SK-N-SH (cell line): ENCODE measurements at places on chromosomes 1 and 21.

DNA sequence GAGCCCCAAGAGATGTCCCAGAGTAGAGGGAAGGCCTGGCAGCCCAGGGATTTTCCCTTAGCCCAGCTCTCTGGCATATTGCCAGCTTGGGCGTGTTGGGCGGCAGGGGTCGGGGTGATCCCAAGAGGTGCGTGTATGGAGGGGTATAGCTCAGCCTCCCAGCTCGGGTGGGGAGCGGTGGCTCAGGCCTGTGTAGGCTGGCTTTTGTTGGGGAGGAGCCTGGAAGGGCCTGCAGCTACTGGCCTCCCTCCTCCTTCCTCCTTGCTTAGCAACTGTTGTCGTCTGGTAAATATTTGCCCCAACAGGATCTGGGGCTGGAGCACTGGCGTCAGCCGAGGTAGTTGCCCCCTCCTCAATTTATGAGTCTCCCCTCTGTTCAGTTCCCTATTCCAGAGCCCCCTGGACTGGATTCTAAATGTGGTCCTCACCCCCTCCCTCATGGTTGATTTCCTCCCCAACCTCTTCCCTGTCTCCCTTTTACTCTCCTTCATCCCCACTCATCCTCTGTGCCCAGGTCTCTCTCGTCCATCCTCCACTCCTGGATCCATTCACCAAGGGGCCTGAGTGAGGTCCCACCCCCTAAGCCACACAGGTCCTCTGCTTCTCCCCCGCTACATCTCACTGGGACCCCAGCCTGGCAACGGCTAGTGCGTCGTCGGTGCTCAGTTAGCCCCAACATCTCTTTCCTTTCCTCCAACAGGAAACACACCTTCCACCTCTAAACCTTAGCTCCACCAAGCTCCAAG is 10.3 kb upstream of the LMNA start:
- no peaks in the 10 kb centered on the region for H3K27me3 ChIP-seq
- no peak overlapping the region for H3K4me3 ChIP-seq
- DNase-seq, result peak; percentile 81
- H3K27ac ChIP-seq, result peak overlapping the region; percentile 77
- H3K4me1 ChIP-seq, result peaks cover 63% of the 10 kb centered on the region
- H3K36me3 ChIP-seq, result no peaks in the 10 kb centered on the region

DNA sequence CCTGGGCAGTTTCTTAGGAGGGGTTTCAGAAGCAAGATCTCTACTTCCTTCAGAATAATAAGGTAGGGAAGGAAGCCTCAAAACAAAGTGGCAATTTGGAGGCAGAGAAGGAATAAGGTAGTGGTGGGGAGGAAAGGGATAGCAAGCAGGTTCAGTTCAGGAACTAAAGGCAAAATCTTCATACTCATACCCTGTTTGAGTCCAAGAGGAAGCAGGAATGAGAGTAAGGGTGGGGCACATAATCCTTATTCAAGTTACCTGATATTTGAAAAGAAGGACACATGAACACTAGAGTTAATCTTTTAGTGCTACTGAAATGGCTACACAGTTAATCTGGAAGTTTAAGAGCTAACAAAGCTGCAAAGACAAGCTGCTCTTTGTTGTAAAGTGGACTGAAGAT is 8.4 kb upstream of the RBM8A start:
- no peak overlapping the region for H3K4me3 ChIP-seq
- DNase-seq, result no peak
- no peak overlapping the region for H3K27ac ChIP-seq
- no peaks in the 10 kb centered on the region for H3K27me3 ChIP-seq

DNA sequence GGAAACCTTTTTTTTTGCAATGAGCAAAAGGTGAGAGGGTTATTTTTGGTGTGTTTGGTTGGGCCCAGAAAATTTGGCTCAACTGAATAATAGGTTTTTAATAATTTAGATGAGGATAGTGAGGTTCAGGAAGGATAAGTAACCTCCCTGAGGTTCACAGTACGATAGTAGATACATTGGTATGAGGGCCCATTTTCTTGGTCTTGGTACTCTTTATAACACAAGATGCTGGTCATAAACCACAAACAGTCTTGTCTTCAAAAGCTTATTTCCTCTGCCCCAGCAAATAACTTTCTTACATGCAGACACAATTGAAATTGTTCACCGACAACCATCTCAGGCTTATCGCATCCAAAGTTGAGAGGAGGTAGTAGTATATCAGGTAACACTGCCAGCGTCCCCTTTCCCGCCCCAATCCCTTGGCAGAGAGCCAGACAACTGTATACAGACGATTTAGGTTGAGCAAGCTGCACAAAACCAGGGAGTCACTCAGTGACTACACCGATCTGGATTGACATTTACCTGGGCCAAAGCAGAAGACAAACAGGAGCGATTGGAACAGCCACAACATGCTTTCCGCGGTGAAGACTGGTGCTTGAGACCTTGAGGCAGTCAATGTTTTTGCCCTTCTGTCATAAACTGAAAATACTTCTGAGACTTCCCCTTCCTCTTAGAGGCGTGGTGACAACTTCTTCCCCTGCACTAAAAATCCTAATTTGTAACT is at the start of gene SLAMF6:
Gene SLAMF6, minus strand, starts transcription at position 634 of the 724 bp plus-strand sequence. Its CDS starts 63 bp downstream, at position 571.
- no peak within 1 kb of the TSS for H3K27ac ChIP-seq
- DNase-seq, result no peak
- peaks cover 4% of the 10 kb centered on the region; the same call in 1 of the 2 replicates for H3K27me3 ChIP-seq
- no peaks in the 10 kb centered on the region; the same call in 1 of the 2 replicates for H3K4me1 ChIP-seq

GRCh38 chr1:225882694-225883615 is 775 bp upstream of the TMEM63A start:
- DNase-seq, result peak; percentile 84
- H3K27ac ChIP-seq, result peak overlapping the region; percentile 56
- H3K27me3 ChIP-seq, result no peaks in the 10 kb centered on the region
- H3K36me3 ChIP-seq, result no peaks in the 10 kb centered on the region
